GM12892 (cell line): ENCODE measurements at places on chromosomes 6 and 20.

DNA sequence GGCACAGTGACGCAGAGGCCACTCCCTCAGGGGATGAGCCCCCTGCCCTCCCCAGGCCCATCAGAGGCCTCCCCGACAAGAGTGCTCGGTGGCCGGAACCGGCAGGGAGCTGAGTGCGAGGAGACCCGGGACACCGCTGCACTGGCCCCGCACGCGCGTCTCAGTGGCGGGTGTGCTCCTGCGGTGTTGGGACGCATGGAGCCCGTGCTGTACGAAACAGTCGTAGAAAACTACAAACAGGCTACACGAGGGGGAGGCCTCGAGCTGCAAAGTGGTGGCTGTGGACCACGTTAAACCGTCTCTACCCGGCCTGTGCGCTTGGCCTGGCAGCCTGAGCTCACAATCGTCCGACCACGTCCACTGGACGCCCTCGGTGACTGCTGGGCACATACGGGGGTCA is 40.2 kb upstream of the FNDC1 start:
- no peak for DNase-seq

DNA sequence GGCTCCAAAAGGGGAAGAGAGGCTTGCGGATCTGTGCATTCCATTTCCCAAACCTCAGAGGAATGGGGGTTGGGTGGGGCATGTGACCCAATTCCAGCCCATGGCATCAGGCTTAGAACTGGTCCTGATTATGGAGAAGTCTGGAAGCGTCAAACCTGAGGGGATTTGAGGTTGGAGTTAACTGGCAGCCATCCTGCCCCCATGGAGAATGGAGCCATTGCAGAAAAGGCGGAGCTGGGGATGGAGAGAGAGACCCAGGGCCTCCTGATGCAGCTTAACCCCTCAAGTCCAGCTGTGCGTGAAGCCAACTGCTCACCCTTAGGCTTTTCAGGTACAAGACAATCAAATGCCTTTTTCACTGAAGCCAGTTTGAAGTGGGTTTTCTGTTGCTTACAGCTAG is 9.9 kb upstream of the SDCBP2 start:
- DNase-seq, result no peak

- DNase-seq, result no peak
These were observed 50.1 kb downstream of the NFATC2 start for GRCh38 chr20:51492167-51493092.

- DNase-seq, result no peak
These were observed 313.6 kb downstream of the ALDH8A1 start for GRCh38 chr6:134636186-134636799.

- no peak for DNase-seq
These were observed 58.0 kb downstream of the DTNBP1 start for GRCh38 chr6:15604843-15605242.

DNA sequence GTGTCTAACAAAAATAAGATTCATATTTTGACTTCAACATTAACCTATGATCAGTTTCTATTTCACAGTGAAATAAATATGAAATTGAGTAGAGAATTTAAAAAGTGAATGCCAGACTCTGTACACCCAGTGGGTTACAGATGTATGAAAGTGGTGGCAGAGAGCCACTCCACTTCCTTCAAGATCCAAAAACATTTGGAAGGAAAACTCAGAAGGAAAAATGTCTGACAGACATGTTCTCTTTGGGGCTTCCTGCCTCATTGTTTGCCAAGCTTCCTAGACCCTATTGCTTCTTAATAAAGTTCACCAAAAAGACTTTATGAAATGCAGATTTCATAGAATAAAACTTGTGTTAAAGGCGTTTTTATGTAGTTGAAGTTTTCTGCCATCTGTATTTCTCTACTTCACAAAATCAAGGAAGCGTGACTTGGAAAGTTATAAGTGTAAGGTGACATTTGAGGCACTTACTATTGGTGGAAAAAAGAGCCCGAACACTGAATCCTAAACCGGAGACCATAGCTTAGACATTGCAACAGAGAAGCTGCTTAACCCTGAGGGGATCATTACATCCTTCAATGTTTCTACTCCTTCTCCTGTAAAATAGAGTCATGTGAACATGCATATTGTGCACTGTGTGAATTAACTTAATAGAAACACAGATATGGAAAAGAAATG is 12.8 kb downstream of the HMGCLL1 start:
- DNase-seq, result no peak

DNA sequence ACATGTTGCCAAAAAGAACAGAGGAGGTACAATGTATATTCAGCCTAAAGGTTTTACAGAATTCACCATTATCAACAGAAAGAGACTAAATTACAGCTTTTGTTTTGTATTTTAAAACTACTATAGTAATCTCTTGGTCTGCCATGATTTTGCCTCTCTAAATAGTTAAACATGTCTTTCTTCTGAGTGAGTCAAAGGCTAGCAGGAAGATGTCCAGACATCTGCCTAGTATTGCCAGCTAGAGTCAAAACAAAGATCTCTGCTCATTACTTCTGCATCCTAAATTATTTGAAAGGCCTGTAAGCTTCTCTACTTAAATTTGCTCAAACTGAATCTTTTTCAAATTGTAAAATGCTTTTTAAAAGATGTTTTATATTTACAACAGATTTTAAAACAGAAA is 8.8 kb downstream of the ASF1A start:
- DNase-seq, result no peak

DNA sequence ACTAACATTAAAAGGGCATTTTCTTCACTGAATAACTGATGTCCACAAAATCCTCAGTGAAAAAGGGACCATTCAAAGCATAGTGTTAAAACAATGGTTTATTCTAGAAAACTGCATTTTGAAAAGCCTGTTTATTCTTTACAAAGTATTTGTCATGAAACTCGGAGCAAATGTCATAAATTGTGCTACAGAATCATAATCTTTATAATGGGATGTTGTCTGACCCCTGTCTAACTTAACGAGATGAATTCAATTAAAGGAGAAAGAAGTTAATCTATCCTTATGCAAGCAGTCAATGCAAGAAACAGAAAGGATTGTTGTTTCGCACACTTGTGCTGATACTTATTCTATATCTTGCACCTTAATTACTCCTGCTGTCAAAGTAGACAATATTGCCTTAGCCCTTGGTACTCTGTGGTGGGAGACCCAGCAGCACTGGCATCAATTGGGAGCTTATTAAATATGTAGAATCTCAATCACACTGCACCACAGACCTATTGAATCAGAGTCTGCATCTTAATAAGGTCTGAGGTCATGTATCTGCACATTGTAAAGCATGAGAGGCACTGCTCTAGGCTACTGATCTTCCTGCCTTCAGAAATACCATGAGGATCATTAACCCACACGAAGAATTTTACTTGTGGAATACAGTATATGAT is 708.3 kb downstream of the HDGFL1 start:
- DNase-seq, result no peak

GRCh38 chr6:9515633-9516606 is 899.0 kb downstream of the TFAP2A start:
- DNase-seq, result no peak

GRCh38 chr20:15362849-15363248 is 1025.4 kb upstream of the FLRT3 start:
- no peak for DNase-seq
